ENCODE measurements at places on chromosomes 5 and 9.

DNA sequence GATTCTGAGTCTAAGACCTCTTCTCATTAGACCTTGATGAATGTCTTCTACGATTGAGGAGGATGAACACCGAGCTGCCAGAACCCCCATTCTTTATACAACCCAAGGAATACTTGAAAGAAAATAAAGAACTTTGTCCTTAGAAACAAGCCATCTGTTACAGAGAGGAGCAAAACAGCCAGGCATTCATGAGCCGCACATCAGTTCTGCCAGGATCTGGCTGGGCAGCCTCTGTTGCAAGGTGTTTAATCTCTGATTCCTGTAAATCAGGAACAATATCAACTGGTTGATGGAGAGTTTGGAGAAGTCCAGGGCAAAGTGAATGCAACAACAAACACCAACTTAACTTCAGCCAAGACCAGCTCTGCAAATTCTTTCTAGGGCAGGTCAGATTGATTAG is 165.5 kb upstream of the DMAC1 start:
- DNase-seq = no peak

- no peak for DNase-seq
Observed at GRCh38 chr9:83367326-83367725, 170.9 kb downstream of the FRMD3 start.

DNA sequence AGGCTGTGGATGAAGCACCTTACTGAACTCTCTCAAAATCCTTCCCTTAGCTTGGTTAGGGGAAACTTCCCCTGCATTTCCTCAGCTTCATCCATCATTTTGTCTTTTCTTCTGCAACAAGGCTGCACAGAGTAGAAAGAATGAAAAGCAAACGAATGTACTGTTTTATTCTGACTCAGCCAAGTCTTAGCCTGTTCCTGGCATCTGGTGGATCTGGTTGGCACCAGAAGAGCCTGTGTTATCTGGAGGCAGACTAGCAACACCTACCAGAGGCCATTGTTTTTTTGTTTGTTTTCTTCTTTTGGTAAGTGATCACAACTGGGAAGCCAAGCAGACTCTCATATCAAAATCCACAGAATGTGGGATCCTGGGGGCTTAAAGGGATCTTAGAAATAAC is 200.7 kb downstream of the FANCC start:
- no peak for DNase-seq

- DNase-seq = no peak
Observed at GRCh38 chr5:150139334-150139733, 16.3 kb downstream of the PDGFRB start.

DNA sequence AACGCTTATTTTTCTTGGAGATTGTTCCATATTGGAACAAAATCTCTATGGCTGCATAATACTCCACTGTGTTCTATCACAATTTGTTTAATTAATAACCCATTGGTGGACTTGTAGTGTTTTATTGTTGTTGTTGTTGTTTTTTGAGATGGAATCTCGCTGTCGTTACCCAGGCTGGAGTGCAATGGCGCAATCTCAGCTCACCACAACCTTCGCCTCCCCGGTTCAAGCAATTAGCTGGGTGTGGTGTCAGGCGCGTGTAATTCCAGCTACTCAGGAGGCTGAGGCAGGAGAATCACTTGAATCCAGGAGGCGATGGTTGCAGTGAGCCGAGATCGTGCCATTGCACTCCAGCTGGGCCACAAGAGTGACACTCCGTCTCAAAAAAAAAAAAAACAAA is 38.7 kb downstream of the SPRY4 start:
- DNase-seq = no peak

GRCh38 chr9:18857769-18858168 is 175.2 kb downstream of the SAXO1 start:
- no peak for DNase-seq

GRCh38 chr5:12901696-12902095 is 997.5 kb upstream of the CTNND2 start:
- no peak for DNase-seq

- DNase-seq = no peak
Observed at GRCh38 chr5:370311-370958, 48.9 kb downstream of the AHRR start.

GRCh38 chr9:114592356-114592755 is 4.8 kb downstream of the ATP6V1G1 start:
- no peak for DNase-seq

GRCh38 chr9:130607640-130608420 is 28.5 kb downstream of the FUBP3 start:
- DNase-seq = no peak

DNA sequence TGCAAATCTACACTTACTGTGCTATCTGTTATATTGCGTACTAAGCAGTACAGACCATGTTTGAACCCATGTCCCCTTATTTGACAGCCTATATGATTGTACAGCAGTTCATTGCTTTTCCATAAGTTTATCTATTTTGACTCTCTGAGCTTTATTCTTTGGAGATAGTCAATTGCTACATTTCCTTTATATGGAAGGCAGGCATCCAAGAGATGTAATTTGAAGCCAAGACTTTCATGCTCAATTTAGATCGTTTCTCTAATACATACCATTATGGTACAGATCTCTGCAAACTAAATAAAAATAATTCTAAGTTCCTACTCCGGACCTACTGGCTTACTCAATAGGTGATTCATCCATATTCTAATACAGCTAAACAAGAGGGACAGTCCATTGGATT is 424.8 kb downstream of the TMEM38B start:
- DNase-seq = no peak

- DNase-seq = no peak
Observed at GRCh38 chr5:178086266-178086665, 27.1 kb upstream of the N4BP3 start.

DNA sequence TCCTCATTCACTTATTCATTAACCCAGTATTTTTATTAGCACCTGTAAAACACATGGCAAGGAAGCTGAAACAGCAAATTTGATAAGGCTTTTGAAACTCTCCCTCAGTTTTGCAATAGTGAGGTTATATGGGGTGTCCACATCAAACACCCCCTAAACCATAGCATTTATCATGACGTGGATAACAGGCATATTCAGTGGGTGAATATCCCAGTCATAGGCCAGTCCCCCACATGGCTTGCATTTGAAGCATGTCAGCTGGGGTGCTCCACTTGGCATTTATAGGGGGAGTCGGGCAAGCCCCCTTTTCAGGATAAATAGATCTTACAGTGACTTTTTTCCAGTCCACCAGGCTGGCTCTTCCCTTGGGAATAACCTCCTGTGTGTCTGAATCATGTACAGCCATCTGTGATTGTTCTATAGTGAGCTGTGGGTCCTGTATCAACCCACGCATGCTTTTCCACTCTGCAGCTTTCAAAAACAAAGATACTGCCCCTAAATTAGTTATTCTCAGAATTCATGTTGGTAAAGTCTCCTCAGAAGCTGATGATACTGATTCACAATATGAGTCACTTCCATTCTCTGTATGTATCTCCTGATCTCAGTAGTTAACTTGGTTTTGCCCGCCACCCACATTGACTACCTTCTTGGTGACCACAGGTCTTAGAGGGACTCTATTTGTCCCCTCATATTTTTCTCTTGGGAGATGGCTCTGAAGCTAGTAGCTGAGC is 84.4 kb upstream of the SPIN1 start:
- no peak for DNase-seq

DNA sequence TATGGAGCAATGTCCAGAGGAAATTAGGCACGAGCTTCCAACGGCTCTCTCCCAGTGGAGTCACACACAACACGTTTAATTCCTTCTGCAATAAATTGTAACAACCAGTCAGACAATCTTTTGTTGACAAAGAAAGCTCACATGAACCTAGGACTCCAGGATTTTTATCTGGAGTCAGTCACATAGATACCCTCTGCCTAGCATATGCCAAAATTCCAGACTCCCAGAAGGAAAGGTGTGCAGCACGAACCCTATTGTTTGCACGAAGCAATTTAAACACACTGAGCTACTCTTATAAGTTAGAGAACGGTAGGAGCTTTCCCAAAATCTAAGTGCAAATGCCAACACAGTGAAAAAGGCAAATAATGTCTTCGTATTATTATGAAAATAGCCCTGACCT is 67.1 kb downstream of the TEX10 start:
- DNase-seq = no peak

- DNase-seq = no peak
Observed at GRCh38 chr5:88665750-88666215, 217.2 kb downstream of the MEF2C start.

DNA sequence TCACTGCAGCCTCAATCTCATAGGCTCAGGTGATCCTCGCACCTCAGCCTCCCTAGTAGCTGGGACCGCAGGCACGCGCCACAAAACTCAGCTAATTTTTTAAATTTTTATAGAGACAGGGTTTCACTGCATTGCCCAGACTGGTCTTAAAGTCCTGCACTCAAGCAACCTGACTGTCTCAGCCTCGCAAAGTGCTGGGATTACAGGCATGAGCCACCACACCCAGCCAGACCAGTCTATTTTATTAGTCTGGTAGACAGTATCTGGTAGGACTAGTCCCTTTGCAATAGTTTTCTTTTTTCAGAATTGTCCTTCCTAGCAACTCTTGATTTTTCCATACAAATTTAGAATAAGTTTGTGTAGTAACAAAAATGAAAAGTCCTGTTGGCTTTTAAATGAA is 14.1 kb upstream of the GPR150 start:
- no peak for DNase-seq

DNA sequence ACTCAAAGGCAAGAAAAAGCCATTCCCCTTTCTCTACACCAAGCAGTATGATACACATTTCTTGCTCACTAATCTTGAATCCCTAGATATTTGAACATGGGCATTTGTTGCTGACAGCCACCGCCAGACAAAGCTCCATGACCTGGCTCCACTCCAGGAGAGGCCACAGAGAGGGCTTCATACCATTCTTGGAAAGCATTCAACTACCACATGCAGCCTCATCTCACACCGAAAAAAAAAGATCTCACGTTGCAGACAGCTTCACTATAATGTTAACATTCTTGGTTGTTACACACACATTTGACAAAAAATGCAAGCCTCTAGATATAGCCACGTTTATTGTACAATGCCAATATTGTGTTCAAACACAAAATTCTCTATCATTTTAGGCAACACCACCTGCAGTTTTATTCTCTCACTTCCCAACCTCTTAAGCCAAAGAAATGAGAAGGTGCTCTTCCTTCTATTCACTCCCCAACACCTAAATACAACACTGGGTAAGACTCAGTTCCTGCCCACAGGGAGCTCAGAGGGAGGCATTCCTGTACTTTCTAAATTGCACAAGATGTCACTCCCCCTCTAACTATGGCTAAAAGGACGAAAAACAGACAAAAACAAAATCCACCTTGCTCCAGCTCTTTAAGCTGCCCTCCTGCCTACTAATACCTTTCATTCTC is 222.4 kb downstream of the TSSK1B start:
- no peak for DNase-seq

DNA sequence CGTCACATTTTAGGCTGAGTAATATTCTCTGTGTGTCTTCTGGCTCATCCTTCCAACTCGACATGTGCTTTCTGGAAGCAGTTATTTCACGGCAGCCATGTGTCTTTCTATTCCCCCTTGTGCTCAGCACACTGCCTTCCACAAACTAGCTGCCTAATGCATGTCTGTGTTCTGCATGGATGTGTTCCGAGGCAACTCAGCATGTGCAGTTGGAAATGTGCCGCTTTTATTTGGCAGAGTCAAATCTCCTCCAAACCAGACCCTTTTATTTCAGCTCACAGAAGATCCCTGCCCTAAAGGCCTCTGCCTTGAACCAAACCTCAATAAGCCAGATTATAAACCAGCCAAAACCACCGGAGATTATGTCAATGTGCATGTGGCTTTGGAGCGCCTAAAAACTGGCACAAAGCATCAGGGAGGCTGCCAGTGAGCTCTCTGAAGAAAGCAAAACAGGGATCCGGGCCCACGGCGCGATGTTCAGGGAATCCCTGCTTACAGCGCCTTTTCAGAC is 360.2 kb downstream of the DEPDC1B start:
- no peak for DNase-seq

DNA sequence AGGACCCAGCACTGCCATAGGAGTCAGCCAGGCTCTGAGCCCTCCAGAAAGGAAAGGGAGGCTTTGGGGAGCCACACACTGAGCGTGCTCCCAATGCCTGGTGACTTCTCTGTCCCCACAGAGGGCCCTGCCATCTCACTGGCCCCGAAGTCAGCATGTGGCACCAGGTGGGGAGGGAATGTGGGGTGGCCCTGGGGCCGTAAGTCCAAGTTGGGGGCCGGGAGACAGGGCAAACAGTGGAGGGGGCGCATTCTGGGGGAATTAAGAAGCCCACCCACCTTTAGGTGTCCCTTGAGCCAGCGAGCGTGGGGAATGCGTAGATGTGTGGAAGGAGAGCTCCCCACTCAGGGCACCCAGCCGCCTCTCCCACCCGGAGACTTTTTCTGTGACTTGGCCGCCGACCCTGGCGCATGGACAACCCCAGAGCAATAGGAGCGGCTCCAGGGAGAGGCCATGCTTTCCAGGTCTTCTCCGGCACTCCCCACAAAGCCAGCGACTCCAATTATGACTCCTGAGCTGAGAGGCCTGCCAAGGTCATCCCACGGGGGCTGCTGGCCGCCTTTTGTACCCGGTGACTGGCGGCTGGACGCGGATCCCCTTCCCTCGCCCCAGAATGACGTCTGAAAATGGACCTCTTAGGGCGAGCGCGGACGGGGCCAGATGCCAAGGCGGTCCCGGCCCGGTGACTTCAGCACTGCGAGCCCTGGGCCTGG is 9.8 kb downstream of the IRX1 start:
- no peak for DNase-seq

DNA sequence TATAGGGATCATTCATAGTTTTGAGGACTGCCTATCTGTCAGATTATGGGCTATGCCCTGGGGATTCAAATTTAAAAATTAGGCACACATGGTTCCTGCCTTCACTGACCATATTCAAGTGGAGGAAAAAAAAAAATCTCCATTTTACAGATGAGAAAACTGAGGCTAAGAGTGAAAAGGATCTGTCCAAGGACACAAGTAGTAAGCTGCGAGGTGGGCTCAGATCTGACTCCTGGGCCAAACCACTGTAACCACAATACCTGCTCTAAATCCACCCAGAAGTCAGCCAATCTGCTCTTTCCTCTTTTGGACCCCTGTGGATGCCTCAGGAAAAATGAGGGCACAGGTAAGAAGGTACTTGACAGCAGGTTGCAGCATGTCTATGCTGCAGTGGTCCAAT is 2.8 kb upstream of the TOR1A start:
- DNase-seq = no peak

Data from NCI-H774 (cell line).